ENCODE measurements at places on chromosomes 2 and 18.
A peak's percentile ranks its signal among the peaks of the same experiment; 100 is the strongest.

- no peak for DNase-seq
These were observed 408.8 kb downstream of the GALNT13 start for GRCh38 chr2:154280543-154280942.

- no peak for DNase-seq
These were observed 623.1 kb downstream of the CCDC85A start for GRCh38 chr2:56806924-56807323.

DNA sequence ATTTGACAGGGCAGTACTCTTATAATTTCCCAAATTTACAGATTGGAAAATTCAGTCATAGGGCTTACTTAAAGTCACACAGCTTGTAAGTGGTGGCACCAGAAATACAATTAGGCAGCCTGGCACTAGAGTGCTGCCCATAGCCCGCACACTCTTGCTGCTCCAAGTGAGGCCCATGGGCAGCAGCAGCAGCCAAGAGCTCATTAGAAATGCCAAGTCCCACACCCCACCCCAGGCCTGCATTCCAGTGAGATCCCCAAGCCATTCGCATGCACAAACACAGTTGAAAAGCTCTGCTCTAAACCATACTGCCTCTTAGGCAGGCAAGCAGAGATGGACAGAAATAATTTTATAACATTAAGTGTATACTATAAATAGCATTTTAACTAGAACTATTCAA lies 379.3 kb upstream of the PKDCC start:
- DNase-seq, result no peak

DNA sequence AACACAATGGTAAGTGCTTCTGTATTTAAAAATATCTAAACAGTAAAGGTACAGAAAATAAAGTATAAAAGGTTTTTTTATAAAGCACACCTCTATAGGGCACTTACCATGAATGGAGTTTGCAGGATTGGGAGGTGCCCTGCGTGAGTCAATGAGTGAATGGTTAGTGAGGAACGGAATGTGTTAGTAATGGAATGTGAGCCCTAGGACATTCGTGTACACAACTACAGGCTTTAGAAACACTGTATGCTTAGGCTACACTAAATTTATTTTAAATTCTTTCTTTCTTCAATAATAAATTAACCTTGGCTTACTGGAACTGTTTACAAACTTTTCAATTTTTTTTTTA lies 337.9 kb upstream of the SLC39A10 start:
- DNase-seq, result no peak

DNA sequence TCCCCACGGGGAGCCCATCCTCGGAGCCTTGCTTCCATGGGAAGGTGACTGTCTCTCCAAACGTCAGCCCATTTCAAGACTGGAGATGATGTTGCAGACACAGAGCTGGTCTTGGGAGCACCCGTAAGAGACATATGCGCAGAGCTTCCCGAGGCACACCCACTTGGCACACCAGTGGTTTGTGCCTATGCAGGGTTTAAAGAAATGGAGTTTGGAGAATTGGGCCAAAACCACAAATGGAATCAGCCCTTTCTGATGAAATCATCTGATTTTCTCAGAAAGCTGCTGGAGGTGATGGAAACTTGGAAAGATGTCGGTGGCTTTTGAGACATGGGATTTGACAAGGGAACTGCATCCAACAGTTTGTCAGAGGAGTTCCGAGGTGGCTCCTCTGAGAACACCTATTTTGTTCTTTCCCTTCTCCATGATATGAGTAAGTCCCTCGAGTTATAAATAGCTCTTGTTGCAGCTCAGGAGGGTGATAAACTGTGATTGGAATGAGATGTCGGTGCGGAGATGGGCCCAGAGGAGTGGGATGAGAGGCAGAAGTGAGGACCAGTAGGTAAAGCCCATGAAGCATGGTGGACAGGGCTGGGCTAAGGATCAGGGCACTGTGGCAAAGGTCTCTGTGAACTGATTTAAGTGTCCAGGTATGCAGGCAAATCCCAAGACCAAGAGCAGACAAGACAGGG lies 225.7 kb downstream of the ACKR3 start:
- no peak for DNase-seq

GRCh38 chr2:241150660-241151530 lies 628 bp downstream of the PPP1R7 start:
- no peak for DNase-seq

DNA sequence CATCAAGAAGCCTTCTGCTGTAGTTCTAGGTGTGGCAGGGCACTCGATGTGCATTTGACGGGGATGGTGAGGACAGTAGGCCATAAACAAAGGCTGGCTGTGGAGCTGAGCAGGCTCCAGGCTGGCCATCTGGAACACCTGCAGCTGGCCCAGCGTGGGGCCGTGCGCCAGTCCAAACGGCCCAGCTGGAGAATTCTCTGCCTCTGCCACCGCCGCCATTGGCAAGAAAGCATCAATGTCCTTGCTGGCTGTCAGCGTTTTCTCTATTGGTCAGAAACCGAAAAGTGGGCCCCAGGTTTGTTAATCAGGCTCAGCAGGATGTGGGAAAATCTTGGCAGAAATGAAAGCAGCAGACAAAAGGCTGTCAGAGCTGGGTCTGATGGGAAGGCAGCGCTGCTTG lies 24.0 kb upstream of the CTIF start:
- no peak for DNase-seq

DNA sequence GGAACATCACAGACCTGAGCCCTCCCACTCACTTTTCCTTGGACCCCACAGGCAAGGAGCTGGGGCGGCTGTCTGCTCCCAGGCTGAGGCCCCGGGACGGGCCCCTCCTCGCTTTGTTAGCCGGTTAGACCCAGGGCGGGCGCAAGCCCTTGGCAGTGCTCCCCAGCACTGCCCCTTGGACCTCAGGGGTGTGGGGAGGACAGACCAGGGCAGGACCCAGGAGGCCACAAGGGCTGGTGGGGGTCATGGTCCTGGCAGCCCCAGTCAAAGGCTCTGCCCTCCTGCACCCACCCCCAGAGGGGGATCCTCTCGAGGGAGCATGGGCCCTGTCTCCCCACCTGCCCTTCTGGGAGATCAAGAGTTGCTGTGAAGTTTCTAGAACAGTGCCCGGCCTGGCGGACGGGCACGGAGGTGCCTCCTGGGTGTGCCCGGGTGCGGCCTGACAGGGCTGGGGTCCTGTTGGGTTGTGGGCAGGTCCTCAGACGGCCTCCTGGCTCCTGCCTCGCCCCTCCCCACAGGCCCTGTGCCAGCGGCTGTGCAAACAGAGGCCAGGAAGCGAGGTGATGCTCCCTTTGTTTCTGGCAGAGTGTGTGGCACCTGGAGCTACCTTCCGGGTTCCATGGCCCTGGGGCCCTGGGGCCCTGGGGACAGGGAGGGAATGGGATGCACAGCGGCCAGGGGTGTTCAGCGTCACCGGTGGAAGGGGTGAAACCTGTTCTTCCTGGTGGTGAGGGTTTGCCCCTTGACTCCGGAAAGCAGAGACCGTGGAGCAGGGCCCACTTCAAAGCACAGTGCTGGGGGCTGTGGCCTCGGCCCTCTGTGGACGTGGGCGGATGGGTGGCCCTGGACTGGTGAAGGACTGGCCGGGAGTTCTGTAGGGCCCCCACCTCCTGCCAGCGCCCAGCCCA lies 2.9 kb upstream of the GAL3ST2 start:
- DNase-seq, result no peak

DNA sequence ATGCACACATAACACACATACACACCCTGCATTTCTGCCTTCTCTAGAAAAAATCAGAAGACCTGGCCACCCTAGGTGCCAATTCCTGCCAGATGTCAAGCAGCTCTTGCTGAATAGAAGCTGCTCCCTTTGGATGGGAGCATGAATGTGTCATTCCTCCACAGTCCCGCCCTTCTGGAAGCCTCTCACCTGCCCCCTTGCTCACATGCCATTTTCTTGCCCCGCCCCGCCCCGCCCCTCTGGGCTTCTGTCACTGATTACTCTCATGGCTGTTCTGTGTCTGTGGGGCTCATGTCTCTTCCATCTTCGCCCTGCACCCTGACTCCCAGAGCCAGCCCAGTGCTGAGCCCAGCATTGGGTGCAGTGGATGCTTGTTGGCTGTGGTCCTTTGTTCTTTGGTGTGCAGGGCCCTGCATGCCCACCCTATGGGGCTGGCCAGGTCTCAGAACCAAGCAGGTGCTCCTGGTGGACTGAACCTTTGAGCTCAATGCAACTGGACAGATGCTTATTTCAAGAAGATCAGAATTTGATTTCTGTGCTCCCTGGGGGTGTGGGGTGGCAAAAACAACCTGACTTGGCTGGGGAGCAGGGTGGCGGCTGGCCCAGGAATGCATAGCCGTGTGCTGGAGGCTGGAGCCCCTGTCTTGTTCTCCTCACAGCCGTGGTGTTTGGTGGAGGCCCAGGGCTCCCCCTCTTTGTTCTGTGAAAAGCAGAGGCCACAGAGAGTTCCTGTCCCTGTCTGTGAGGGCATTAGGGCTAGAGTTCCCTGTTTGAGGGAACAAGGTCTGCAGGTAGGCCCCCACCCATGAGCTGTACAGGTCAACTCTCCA lies 140.6 kb upstream of the GLI2 start:
- no peak for DNase-seq

DNA sequence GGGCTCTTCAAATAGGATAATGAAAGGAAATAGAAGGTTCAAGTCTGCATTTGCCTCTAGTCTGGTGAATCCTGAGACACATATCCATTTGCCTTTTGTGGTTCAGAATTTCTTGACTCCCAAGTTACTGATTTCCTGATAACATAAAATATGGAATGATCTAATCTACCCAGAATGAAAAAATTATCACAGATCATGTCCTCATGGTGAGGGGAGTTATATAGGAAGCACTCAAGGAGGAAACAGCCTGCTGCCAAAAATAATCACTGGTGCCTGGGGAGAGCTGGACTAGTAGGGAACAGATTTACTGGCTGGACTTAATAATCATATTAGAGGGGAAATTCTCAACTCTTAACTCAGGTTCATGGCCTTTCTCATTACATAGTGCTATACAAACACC lies 95.5 kb upstream of the STK17B start:
- no peak for DNase-seq

GRCh38 chr2:195411219-195411687 lies 245.8 kb upstream of the SLC39A10 start:
- no peak for DNase-seq

DNA sequence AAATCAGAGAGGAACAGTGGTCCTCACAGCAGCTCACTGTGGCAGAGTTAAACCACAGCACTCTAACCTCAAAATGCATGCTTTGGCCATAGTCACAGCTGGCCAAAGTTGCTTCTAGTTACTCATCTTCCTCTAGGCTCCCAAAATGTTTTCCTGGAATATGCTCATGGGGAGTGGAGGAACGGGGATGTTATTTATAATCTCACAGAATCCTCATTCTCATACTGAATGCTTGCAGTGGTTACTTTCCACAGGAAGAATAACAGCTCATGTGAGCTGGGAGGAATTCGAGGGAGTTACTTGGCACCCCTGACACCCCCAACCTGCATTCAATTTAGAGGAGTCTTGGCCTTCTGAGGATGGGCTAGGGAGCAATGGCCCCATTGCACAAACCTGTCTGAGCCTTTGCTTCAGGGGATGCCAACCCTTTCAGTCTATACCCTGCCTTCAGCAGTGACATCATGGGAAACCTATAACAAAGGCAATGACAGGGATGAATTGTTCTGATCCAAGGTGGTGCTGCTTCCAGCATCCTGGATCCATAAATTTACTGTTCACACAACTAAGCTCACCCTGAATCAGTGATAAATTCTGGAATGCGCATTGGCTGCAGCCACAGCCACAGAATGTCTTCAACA lies 22.4 kb upstream of the CCBE1 start:
- no peak for DNase-seq

- DNase-seq, result no peak
These were observed 146.8 kb upstream of the KLHL29 start for GRCh38 chr2:23238011-23238657.

- no peak for DNase-seq
These were observed 456.1 kb downstream of the LPIN1 start for GRCh38 chr2:12202313-12203075.

DNA sequence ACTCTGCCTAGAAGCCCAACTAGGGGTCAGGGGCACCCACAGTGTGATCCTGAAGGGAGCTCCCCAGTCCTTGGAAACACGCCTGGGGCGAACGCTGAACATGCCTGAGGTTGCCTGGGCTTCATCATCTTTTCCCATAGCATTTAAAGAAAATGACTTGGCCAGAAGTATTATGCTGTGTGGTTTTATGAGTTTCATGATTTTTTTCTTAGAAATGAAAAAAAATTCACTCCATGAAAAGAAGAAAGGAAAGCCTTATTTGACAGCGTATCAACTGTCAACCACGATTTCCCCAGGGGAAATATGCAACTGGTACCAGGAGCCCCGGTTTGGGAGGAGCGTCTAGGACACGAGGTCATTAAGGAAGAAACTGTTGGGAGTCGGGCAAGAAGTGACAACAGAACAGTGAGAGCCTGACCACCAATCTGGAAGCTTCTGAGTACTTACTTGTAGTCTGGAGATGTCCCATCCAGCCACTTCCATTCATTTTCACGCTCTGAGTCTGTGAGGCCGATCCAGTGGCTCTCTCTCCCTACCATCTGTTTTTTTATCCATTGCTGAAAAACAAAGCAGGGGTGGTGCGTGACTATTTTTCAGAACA lies 63.5 kb upstream of the THOC1 start:
- no peak for DNase-seq

- DNase-seq, result no peak
These were observed 63.8 kb upstream of the ZC3H15 start for GRCh38 chr2:186422226-186422625.

GRCh38 chr18:4847056-4847455 lies 350.0 kb downstream of the AKAIN1 start:
- DNase-seq, result no peak

GRCh38 chr2:210009126-210009525 lies 6.7 kb downstream of the RPE start:
- DNase-seq, result no peak

- no peak for DNase-seq
These were observed 47.6 kb downstream of the LIPG start for GRCh38 chr18:49609256-49610021.

GRCh38 chr2:236086971-236087465 lies 81.2 kb downstream of the GBX2 start:
- DNase-seq, result no peak

GRCh38 chr2:70029814-70030409 lies 57.4 kb upstream of the PCBP1 start:
- DNase-seq, result no peak

DNA sequence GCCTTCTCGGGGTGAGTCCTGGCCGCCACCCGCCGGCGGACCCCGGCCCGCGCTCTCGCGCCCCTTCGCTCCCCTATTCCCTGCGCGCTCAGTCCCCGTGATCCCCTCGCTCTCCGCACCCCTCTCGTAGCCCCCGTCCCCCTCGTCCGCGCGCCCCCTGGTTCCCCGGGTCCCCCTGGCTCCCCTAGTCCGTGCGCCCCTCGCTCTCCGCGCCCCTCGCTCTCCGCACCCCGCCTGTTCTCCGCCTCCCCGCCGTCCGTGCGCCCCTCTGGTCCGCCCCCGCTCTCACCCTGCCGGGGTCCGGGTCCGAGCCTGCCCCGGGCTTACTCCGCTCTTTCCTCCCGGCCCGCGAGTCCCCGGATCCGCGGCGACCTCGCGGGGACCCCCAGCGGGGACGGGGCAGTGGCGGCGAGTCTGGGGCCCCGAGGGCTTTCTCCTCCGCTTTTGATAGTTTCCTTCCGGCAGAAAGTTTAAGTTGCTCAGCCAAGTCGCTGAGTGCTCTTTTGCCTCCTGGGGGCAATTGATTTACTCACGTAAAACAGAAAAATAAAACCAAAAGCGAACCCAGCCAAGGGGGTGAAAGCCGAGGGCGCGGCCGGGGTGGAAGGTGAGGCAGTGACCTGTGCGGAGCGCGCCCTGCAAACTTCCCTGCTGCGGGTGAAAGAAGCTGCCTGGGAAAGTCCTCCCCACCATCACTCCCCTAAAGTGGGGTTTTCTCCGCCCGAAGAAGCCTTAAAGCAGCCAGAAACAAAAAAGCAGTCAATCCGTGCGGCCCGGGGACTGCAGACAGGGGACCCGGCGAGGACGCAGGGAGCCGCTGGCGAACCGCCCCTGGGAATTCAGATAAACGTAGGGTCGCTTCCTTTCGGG lies 568 bp downstream of the RAB31 start:
- DNase-seq, result peak; percentile 46

GRCh38 chr2:216463148-216463547 lies 35.5 kb upstream of the RPL37A start:
- DNase-seq, result no peak

Data from common myeloid progenitor, CD34-positive (primary cell).